ENCODE measurements at places on chromosomes 5 and 9.

- no peak for DNase-seq
These were observed 65.4 kb upstream of the FAM174A start for GRCh38 chr5:100469767-100470166.

GRCh38 chr9:97411440-97411788 lies 482 bp upstream of the TDRD7 start:
- no peak for DNase-seq

DNA sequence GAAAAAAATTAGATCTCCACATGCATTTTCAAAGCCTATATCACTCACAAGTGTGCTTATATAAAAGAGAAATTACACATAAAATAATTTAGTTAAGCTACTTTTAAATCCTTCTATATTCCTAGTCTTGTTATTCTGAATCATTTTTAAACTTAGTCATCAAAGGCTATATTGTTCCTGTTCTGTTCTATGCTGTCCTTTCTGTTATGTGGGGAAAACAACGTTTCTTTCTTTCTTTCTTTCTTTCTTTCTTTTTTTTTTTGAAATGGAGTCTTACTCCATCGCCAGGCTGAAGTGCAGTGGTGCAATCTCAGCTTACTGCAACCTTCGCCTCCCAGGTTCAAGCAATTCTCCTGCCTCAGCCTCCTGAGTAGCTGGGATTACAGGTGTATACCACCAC lies 389.2 kb upstream of the FTMT start:
- no peak for DNase-seq

GRCh38 chr5:119373449-119373858 lies 17.6 kb downstream of the TNFAIP8 start:
- no peak for DNase-seq

GRCh38 chr9:35832814-35833213 lies 3.8 kb downstream of the TMEM8B start:
- no peak for DNase-seq

DNA sequence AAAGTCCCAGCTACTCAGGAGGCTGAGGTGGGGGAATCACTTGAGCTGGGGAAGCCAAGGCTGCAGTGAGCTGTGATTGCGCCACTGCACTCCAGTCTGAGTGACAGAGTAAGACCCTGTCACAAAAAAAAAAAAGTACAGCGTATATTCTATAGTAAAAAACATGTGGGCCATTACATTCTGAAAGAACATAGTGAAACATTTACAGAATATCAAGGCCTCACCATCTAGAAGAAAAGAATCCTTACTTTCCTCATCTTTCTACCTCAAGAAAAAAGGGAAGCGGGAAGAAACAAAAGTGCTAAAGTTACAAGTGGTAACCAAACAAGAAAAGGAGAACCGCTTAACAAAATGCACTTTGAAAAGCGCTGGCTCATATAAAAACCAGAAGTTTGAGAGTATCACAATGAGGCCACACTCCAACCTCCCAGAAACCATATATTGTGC lies 5.7 kb upstream of the SYK start:
- DNase-seq = no peak

DNA sequence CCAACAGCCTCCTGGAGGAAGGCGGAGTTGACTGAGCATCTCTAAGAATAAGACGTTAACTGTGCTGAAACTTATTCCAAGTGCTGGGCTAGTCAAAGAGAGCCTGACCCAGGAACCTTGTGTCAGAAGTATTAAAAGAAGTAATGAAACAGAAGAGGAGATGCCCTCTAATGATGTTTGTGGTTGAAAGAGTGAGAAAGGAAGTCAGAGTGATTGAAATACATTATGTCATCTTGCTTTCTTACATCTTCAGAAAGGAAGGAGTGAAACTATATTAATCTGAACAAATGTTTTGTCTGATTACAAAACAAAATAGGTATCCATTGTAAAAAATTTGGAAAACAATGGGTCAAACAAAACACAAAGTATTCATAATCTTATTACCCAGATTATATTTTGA lies 460.7 kb downstream of the NTRK2 start:
- DNase-seq = no peak

GRCh38 chr5:473551-474192 lies 30.7 kb downstream of the EXOC3 start:
- no peak for DNase-seq

- no peak for DNase-seq
These were observed 30.9 kb upstream of the SHOC1 start for GRCh38 chr9:111825468-111826145.

DNA sequence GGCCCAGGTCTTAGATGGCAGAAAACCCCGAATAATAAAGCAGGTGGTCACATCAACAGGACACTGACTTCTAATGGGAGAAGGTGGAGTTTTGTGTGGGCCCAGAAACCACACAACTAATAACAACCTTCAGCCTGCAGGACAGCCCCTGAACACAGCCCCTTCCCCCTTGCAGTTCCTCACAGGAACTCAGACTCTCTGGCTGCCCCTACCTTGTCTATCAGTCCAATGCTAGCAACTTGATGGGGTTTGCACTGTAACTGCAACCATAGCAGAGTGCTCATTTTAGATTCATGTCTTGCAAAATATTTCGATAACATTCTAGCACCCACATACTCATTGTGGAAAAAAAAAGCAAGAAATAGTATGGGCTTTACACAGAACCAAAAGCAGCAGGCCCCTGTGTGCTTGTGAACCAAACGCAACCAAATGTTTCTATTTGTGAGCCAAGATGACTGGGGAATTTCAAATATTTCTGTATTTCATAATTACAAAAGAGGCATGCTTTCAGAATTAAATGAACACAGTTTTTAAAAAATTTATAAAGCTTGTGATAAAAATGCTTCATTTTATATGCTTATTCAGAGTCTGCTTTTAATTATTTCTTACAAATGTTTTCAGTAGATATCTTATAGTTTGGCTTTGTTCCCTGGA lies 62.7 kb upstream of the PDE4D start:
- DNase-seq = no peak

- DNase-seq = peak; percentile 12
These were observed 46.1 kb upstream of the CER1 start for GRCh38 chr9:14768405-14769229.

GRCh38 chr5:176722757-176723156 lies 75.5 kb downstream of the TSPAN17 start:
- DNase-seq = no peak

DNA sequence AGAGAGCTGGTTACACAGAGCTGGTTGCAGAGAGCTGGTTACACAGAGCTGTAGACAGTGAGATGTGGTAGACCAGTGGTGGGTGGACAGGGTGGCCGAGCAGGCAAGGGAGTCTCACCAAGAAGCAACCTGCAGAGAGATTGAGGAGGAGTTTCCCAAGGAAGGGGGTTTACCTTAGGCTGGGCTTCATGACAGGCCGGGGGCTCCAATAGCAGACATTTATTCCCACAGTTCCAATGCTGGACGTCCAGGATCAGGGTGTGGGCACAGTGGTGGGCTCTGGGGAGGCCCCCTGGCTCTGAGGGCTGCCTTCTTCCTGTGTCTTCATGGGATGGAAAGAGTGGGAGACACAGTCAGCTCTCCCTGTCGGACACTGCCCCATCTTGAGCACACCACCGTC lies 386.9 kb upstream of the IRX4 start:
- DNase-seq = no peak

GRCh38 chr9:132243156-132244074 lies 81.6 kb downstream of the NTNG2 start:
- DNase-seq = no peak

DNA sequence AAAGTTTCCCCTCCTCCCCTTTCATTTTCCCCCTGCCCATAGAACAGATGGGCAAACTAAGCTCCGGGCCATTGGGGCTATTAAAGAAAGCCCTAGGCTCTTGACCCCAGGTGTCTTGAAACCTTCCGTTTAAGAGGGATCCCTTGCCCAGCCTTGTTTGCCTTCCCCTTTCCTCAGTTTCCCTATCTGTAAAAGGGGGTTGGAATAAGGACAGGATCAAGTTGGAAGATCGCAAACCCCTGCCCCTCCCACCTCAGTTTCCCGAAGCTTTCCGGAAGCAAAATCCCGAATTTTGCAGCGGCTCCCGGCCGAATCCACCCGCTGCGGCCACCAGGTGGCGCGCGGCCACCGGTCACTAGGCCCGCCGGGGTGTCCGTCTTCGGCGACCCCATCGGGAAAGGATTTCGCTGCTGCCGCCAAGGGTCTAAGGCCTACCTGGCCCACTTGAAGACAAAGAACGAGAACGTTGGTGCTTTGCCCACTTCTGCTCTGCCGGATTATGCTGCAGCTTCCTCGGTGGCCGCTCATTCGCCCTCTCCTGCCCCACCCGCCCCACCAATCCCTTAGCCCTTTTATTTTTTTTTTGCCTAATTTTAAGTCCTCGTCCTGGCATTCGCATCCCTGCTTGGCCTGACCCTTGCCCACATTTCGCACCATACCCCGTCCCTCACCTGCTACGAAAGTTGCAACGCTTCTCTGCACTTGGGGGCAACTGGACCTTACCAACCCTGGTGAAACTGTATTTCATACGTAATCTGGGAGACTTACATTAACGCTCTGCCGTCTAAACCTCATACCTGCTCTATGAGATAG lies 962 bp upstream of the NR6A1 start:
- no peak for DNase-seq

- DNase-seq = no peak
These were observed 102.5 kb upstream of the CDH10 start for GRCh38 chr5:24747327-24747726.

- DNase-seq = no peak
These were observed 102.5 kb upstream of the SREK1 start for GRCh38 chr5:66041627-66042026.

GRCh38 chr9:13952906-13953305 lies 361.0 kb downstream of the NFIB start:
- DNase-seq = no peak

- DNase-seq = no peak
These were observed 61.6 kb downstream of the SAXO1 start for GRCh38 chr9:18971404-18971803.

- DNase-seq = no peak
These were observed 41.6 kb downstream of the YIPF5 start for GRCh38 chr5:144128844-144129243.

DNA sequence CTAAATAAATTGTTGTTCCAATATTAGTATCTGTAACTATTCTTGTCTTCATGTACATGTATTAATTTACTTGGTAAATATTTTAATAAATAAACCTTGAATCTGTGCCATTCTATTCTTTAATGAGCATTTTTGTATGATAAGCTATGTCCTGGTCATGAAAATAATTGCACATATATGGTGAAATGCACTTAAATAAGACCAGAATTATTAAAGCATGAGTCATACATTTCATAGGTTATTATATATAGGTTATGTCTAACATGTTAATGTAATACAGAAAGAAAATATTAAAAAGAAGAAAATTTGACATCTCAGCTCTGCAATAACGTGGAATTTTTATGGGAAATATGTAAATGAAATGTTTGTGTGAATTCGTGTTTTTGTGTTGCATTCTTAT lies 1168.1 kb downstream of the TAF11L14 start:
- DNase-seq = no peak

DNA sequence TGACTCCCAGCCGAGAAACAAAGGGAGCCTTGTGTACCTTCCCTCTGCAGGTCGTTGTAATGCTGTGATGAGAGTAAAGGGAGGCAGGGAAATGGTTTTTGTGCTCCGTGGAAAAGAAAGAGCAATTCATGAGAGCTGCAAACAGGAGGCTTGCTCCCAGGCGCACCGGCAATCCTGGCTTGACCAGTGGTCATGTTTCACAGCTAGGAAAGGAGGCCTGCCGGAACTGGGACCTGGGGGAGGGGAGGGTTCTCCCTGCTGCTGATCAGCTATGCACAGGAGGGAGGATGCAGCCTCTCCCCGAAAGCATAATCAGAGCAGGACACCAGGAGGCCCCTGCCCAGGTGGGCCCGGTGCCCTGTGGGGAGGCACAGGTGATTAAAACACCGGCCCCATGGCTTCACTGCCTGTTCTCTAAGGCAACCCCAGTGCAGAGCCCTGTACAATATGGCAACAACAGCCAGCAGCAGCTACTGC lies 131.3 kb downstream of the ZDHHC21 start:
- no peak for DNase-seq

GRCh38 chr9:134339183-134339806 lies 13.0 kb downstream of the RXRA start:
- no peak for DNase-seq

DNA sequence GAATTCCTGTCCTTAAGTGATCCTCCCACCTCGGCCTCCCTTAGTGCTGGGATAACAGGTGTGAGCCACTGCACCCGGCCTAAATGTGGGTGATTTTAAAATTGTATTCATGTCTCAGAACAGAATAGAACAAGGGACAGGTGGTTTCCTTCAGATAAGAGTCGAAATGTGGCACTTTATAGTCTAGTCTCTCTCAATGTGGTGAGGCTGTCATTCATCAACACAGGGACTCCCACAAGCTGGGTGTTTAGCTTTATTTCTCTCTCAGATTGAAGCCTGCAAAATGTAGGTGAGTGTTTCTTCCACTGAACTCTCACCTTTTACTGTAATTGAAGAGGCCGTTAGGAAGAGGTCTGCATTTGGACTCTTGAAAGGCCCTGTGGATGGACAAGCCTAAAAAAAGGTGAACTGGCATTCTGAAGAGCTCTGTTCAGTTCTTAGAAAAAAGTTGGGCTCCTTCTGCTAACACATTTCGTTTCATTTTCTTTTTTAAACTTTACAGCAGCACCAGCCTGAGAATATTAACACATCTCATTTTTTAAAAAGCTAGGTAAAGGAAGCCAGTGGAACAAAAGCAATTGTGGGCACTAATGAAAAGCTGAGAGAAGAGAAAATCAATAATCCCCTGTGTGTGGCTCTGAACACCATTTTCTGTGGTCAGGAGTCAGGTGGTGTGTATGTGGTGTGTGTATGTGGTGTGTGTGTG lies 126.2 kb upstream of the SLC28A3 start:
- no peak for DNase-seq

GRCh38 chr5:52702877-52703276 lies 84.8 kb upstream of the ITGA1 start:
- no peak for DNase-seq

- DNase-seq = no peak
These were observed 621.2 kb upstream of the CDH6 start for GRCh38 chr5:30572279-30572678.

DNA sequence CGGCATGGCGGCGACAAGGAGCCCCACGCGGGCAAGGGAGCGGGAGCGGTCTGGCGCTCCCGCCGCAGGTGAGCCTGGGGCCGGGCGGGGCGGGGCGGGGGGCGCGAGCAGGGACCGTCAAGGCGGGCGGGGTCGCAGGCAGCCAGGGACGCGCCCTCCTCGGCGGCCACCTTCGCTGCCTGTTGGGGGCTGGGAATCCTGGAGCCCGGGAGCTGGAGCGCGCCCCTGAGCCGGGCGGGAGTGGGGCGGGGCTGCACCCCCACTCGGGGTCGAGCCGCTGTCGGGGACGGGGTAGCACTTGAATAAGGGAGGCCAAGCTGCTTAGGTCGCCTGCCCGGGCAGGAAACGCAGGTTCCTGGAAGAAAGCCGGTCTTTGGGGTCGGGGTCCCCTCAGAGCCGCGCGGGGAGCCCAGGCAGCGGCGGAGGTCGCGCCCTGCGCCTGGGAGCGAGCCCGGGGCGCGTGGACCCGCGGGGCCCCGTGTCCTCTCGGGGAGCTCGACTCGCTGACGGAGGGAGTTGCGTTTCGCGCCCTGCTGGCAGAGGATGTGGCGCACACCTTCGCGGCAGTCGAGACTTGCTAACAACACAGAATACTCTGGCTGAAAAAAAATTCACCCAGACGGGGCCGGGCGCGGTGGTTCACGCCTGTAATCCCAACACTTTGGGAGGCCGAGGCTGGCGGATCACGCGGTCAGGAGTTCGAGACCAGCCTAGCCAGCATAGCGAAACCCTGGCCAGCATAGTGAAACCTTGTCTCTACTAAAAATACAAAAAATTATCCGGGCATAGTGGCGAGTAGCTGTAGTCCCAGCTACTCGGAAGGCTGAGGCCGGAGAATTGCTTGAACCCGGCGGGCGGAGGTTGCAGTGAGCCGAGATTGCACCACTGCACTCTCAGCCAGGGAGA lies 552 bp downstream of the OTULINL start:
- no peak for DNase-seq

Data from GM12864 (cell line).